Stimulated activated CD8-positive, alpha-beta memory T cell treated with anti-CD3 and anti-CD28 coated beads, Interleukin-4, amount 100 ng/mL, for 1 hour (primary cell): ENCODE measurements at places on chromosomes 13 and 19.

DNA sequence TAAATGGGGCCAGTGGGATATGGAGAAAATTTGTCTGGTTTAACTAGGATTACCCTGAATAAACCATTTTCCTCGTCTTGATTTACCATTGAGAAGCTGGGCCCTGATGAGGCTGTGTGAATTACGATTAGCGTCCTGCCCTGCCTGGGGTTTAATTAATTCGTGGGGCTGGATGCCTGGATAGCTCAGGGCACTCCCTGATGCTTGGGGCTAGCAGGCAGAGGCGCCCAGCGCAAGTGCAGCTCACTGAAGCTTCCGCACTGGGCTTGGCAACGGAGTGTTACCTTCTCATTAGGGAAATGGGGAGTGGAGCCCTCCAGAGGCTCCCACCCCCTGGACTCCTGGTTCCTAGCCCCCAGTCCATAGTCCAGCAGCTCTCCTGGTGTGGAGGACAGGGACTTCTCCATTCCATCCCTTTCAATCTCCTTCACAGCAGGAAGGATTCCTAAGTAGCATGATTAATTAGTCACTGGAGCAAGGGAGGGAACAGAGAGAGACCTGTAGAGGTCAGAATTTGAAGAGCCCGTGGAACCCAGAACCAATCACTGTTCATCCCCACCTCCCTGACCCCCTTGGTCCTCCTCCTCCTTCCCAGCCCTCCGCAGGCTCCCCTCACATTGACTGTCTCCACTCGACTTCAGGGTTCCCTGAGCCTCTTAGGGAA is 107.2 kb downstream of the UQCRFS1 start:
- DNase-seq = no peak

DNA sequence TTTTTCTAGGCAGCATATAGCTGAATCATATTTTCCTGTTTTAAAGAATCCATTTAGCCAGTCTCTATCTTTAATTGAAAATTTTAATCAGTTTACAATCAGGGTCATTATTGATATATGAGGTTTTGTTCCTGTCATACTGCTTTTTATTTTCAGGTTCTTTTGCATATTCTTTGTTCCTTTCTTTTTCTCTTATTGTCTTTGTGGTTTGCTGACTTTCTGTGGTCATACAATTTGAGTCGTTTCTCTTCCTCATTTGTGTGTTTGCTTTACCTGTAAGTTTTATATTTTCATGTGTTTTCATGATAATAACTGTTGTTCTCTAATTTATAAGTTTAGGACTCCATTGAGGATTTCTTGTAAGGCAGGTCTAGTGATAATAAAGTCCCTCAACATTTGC is 812.6 kb downstream of the DACH1 start:
- no peak for DNase-seq

GRCh38 chr13:38141792-38142191 is 207.9 kb upstream of the UFM1 start:
- DNase-seq = no peak

DNA sequence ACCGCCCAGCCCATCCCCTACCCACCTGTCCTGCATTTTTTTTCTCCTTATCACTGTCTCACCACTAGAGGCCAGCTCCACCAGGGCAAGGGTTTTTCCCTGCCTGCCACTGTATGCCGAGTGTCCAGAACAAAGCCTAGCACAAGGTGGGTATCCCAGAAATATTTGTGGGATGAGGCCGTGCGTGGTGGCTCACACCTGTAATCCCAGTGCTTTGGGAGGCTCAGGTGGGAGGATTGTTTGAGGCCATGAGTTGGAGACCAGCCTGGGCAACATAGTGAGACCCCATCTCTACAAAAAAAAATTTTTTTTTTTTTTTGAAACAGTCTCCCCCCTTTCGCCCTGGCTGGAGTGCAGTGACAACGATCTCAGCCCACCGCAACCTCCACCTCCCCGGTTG is 2.9 kb upstream of the MRI1 start:
- no peak for DNase-seq

GRCh38 chr19:12953138-12953798 is 3.8 kb downstream of the GADD45GIP1 start:
- no peak for DNase-seq

DNA sequence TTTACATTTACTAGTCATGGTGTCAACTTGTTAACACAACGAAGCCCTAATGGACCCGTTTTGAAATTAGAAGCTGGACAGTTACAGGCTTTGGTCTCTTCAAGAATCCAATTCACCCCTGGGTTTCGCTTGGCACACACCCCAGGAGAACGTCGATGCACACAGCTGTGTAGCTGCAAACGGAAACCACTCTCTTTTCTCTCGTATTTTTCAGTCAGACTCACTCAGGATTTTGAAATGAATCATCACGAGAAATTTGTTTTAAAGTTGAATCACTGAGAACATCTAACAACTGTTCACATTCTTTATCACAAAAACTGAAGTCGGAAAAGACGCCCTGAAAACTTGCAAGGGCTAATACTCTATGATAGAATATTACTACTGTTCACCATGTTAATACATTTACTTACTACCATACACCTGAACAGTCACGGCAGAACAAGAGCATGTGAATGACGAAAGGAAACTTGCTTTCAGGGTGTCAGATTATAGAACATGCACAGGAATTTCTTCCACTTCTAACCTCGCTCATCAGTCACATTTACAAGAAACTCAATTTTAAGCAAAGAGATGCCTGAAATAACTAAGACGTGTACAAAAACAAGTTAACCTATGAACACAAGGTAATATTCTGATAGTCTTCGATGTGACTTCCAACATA is 4.7 kb downstream of the PNMA8A start:
- no peak for DNase-seq

- no peak for DNase-seq
These were observed 75.0 kb upstream of the VSTM2B start for GRCh38 chr19:29450812-29451211.

DNA sequence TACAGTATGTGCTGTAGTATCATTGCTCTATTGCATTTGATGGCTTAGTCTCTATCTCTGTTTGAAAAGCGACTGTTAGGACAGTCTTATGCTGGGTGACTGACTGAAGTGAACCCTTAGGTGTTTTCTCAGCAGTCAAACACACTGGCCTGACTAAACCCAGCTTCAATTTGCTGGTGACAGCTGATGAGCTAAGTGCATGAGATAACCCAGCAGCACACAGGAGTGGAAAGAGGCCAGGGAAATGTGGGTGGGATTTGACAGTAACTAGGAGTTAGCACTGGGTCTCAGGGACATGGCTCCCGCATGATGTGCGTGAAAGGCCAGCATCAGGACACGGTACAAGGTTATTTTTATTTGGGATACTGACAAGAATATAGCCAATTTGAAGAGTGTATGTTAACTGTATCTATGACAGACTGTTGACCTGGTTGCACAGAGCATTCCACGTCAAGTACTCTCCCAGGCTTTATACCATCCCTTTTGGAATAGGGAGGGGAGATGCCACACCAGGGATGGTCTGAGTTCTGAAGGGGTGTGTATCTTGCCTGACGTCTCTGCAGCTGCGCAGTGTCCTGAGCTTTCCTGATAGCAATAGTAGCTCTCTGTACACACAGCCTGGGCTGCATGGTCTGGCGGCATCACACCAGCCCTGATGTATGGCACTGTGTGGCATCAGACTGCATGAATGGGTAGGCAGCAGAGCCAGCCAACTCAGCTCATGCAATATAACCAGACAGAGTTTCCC is 144.8 kb downstream of the FLT1 start:
- no peak for DNase-seq

GRCh38 chr13:30734439-30734838 is 904 bp upstream of the ALOX5AP start:
- DNase-seq = no peak

DNA sequence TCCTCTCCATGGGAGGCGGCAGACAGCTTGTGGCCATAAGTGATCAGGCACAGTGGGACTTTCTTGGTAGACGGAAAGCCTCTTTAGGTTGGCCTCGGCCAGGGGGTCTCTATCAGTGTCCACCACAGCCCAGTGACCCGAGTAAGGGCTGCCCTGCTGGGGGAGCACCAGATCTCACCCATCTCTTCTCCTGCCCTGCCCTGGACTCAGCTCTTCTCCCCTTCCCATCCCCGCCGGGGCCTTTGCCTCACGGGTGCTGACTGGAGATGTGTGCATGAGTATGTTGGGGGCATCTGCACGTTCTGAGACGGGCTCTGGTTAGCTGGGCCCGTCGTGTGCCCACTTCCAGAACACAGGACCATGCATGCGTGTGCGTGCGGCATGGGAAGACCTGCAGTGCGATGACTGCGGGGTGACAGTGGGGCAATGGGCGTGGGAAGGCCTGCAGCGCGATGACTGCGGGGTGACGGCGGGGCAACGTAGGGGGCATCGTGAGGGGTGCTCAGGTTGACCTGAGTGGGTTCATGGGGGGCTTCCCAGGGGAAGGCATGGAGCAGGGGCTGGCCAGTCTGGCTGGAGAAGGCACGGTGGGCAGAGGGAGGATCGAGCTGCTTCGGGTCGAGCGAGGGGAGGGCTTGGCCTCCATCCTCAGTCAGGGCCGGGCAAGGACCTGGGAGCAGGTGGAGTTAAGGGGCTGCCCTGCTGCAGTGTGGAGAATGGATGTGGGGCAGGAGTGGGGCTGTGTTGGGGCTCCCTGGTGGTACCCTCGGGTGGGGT is 15.9 kb downstream of the EPN1 start:
- no peak for DNase-seq

DNA sequence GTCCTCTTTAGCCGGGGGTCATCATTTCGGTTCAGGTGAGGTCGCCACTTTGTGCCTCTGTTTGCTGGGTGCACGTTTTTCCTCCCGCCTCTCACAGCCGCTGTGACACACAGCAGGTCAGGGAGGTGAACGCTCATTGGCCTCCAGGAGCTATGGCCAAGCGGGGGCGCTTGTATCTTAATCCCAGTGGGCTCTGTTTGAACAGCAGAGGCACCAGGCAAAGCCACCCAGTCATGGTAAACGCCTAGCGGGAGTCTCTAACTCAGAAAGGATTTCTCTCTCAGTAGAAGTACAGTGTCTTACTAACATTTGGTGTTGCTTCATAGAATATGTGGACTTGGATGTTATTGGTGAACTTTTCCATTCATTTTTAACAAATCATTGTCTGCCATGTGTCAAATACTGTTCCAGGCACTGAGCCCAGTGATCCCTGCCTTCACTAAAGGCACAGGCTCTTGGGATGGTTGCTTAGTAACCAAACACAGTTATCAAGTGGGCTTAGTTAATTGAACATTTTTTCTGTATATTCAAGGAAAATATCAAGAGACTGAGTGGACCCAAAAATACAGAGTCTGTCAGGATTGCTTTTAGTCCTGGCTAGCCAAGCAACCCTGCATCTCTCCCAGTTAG is 186.7 kb downstream of the STK24 start:
- no peak for DNase-seq

DNA sequence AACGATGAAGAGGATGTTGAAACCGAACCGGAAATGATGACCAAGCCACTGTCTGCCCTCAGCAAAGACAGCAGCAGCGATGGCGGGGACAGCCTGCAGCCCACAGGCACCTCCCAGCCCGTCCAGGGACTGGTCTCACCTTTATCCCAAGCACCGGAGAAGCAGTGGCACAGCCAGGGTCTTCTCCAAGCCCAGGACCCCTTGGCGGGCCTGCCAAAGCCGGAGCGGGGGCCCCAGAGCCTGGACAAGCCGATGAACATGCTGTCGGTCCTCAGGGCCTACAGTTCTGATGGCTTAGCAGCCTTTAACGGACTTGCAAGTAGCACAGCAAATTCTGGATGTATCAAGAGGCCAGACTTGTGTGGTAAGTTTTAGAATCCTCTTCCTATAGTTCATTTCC is 177.0 kb downstream of the ZNF536 start:
- DNase-seq = no peak

GRCh38 chr13:51152701-51153100 is 41.6 kb upstream of the C13orf42 start:
- DNase-seq = no peak

GRCh38 chr13:114116734-114117133 is 15.7 kb downstream of the RASA3 start:
- DNase-seq = no peak

- DNase-seq = no peak
These were observed 204.1 kb downstream of the KATNAL1 start for GRCh38 chr13:30103161-30103840.

GRCh38 chr19:14556662-14557188 is 15.1 kb downstream of the NDUFB7 start:
- peak; percentile 46 for DNase-seq

DNA sequence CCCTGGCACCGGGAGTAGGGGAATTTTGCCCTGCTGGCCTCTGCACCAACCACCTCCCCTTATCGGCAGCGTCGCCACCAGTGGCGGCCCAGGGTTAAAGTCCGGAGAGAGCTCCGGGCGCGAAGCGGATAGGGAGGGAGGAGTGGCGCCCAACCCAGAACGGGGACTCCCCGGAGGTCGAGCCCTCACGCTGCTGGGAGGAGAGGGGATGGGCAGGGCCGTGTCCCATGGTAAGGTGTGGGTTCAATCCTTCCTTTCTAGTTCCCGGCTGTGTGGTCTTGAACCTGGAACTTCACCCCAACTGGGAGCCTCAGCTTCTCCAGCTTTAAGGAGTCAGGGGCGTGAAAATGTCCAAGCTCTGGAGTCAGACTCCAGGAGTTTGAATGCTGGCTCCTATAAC is 23.3 kb upstream of the BCL3 start:
- DNase-seq = no peak

- no peak for DNase-seq
These were observed 96.7 kb downstream of the PCDH9 start for GRCh38 chr13:67133476-67133875.

GRCh38 chr13:30730526-30730925 is 4.8 kb upstream of the ALOX5AP start:
- no peak for DNase-seq

DNA sequence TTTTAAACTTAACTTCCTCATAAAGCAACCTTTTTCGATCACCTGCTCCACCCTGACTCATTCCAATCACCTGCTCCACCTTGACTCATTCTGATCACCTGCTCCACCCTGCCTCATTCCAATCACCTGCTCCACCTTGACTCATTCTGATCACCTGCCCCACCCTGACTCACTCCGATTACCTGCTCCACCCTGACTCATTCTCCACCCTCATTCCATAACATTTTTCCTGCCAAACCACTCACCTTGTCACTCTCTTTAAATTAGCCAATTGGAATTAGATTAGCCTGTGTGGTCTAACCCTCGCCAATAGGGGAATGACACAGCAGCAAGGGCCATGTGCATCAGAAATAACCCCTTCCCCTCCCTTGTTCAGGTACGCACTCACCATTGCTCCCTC is 31.9 kb upstream of the ZNF83 start:
- DNase-seq = no peak

DNA sequence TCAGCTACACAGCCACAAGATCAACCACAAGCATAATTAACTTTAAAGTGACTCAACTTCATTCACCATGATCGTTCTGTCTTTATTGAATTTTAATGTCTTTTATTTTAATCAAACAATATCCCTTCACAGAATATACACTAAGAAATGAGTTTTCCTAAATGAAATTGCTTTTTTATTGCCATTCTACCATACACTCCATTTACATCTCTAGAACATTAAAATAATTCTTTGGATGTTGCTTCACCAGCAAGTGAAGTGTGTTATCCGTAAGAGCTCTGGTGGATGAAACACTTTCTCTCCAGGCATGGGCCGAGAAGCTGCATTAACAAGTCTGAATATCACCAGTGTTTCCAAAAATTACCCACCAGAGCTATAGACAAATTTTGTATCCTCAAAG is 789.2 kb downstream of the PCDH9 start:
- no peak for DNase-seq
